ENCODE measurements at places on chromosomes 5 and 9. TPM values are rescaled to one million over a fixed set of nuclear protein-coding genes. Genes with fewer than 3 reads are reported as not detected.

GPR150 gene
- not detected for total RNA-seq

CDH6 gene
- total RNA-seq, result 0.60 TPM

CXCL14 gene
- total RNA-seq, result 179 TPM

SPATA31A7 gene
- not detected for total RNA-seq

TEX48 gene
- not detected for total RNA-seq

All from esophagus mucosa (tissue), 1 donor.